ENCODE measurements at places on chromosomes 5 and 9.

- DNase-seq: no peak
These were observed 1092.5 kb upstream of the SEMA6A start for GRCh38 chr5:117667105-117667504.

DNA sequence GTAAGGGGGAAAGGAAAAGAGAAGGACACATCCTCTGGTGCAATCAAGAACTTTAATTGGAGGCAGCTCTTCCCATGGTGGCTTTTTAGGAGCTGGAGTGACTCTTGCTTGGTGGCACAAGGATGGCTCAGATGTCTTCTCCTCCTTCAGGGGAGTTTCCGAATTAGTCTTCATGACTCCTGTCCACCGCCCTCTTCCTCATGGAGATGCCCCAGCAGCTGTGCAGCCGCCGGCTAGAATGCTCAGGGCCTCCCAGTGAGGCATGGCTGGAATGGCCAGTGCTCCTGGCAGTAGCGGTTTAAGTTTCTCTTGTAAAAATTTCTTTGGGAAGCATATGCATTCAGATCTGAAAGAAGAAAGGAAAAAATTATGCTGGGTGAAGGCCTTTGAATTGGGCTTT, 8.8 kb upstream of the TEX53 start:
- DNase-seq: no peak

DNA sequence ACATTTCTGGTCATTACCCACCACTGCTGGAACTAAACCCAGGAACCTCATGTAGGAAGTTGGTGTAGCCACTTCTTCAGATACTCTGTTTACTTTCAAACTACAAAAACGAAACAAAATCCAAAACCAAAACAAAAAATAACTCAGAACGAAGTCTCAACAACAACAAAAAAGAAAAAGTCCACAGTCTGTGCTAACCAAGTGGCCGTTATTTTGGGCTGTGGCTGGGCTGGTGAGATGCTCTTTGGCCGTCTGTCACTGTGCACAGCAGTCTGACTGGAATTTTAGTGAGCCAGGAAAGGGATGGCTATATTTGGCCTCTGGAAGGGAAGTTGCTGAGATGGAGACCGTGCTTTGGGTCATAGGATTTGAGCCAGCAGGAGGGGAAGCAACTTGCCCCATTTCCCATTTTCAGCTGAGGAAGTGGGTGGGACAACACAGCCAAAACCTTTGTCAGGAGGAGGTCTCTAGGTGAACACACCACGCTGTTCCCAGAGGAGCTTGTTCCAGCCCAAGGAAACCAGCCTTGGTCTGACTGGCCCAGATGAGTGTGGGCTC, 334.1 kb downstream of the ZSWIM6 start:
- no peak for DNase-seq

GRCh38 chr9:122286764-122287163, 22.1 kb downstream of the MRRF start:
- DNase-seq: no peak

- no peak for DNase-seq
These were observed 1.5 kb upstream of the PBX3 start for GRCh38 chr9:125745682-125746016.

- no peak for DNase-seq
These were observed 23.8 kb upstream of the IQGAP2 start for GRCh38 chr5:76379316-76379715.

GRCh38 chr5:142082182-142082781, 26.3 kb upstream of the NDFIP1 start:
- no peak for DNase-seq

DNA sequence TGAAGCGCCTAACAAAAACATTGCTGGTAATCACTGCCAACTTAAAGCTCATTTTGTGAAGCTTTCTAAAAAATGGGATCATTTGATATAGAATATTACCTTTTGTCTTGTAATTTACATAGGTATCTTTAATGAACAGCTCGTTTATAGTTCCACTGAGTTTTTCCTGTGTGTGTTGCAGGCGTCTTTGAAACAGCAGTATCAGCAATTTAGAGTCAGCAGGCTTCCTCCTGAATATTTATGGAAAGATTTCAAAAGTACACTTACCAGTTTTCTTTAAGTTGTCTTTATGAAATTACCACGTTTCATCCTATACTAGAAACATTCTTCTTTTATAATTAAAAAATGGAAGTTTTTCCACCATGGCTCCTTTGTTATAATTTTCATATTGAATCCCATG, 140.3 kb upstream of the GRIN3A start:
- no peak for DNase-seq

- DNase-seq: no peak
These were observed 61.0 kb downstream of the GTF3C4 start for GRCh38 chr9:132731230-132731629.

DNA sequence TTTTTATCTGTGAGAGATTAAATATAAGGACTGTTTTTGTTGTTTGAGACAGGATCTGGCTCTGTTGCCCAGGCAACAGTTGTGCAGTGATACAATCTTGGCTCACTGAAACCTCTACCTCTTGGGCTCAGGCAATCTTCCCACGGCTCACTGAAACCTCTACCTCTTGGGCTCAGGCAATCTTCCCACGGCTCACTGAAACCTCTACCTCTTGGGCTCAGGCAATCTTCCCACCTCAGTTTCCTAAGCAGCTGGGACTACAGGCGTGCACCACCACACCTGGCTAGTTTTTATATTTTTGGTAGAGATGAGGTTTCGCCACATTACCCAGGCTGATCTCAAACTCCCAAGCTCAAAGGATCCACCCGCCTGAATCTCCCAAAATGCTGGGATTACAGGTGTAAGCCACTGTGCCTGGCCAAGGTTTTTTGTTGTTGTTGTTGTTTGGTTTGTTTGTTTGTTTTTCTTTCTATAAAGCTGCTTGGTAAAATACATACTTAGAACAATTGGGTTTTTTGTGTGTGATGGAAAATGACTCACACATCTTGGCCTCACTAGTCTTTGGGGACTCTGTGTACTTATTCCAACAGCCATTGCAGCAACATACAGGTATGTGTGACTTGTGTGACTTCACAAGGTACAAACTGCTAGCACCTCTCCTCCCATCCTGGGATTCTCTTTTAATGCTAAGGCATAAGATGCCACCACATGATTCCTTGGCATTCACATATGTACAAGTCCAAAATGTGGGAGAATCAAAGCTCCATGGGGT, 36.5 kb upstream of the RASA1 start:
- DNase-seq: no peak

DNA sequence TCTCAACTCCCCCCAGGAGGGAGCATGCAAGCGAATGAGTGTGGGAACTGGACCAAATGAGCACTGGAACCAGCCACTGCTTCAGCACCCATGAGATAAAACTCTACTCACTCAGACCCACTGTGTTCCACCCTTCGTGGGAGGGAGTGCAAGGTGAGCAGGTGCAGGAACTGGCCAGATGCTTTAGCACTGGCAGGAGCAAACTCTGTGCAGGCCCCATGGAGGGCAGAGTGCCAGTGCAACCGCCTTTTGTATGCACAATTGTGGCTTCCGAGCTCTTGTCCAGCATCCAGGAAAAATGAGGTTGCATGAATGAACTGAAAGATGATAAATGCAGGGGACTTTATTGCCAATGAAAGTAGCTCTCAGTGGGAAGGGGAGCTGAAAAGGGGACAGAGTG, 67.4 kb upstream of the CCDC112 start:
- no peak for DNase-seq

GRCh38 chr9:127283917-127284497, 19.4 kb downstream of the GARNL3 start:
- no peak for DNase-seq

- DNase-seq: no peak
These were observed 290.3 kb upstream of the SGCD start for GRCh38 chr5:156036640-156037039.

- DNase-seq: no peak
These were observed 27.0 kb upstream of the FRRS1L start for GRCh38 chr9:109193974-109194556.

DNA sequence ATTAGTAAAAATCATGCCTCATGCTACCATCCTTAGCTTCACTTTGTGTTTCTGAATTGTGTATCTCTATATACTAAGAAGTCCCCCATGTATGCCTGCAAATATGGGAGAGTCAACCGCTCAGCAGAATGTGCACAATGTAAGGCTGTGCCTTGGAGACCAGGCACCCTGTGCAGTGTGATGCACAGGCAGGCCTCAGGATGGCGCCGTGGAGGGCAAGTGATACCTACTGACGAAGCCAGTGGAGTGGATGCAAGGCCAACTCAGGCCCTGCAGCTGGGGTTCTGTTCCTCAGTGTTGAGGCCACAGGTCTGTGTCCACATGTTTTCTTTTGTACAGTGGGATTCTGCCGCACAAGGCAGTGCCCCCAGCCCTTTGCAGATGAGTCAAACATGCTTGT, 28.4 kb downstream of the SYK start:
- DNase-seq: no peak

DNA sequence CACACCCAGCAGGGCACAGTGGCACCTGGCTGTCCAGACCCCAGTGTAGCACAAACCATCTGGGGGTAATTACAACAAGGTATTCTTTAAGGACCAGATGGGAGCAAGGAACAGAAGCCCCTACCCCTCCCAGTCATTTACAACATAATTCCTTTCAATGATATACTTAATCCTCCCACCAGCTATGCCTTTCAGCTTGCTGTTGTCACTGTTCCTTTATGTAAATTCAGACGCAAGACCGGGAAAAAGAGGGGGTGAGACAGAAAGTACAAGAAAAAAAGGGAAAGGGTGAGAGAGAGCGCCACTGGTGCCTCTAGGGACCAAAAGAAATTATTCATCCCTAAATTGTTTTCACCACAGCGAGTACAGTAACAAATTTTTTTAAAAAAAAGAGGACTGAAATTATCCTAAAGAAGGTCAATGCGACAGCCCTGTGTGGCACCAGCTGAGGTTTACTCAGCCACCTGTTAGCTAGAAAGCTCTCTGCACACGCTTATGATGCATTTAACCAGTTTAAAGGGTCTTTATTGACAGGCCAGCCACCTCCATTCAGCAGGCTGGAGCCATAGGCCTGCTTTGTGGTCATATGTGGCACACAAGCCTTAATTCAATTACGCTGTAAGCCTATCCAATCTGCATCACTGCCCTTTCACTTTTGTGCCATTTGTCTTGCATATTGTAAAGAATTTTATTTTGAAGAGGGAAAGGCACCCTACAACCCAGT, 210.2 kb upstream of the ISL1 start:
- DNase-seq: no peak

DNA sequence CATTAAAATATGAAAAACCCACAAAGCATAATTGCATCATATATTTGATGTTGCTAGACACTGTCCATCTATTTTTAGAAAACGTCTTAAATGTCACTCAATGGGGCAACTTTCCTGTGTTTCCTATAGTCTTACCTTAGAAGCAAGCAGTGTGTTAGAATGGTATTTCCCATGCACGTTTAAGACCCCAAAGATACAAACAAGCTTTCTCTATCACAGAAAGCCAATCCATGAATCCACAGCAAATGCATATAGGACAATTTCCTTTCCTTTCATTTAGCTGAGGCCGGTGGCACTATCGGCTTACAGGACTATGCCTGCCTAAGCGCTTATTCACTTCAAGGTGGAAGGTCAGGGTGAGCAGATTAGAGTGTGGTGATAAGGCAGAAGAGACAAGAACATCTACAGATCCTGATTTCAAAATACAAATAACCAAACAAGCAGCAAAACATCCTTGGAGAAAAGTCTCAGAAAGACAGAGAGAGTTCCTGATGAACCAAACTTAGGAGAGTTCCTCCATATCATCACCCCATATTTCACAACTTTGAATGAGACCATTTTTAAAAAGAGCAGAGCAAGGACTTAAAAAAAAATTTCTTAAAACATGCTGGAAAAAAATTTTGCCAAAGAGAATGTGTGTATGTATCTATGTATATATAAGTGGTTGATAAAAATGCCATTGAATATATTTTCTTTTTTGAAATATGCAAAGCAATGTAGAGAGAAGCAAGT, 57.2 kb downstream of the MEF2C start:
- no peak for DNase-seq

DNA sequence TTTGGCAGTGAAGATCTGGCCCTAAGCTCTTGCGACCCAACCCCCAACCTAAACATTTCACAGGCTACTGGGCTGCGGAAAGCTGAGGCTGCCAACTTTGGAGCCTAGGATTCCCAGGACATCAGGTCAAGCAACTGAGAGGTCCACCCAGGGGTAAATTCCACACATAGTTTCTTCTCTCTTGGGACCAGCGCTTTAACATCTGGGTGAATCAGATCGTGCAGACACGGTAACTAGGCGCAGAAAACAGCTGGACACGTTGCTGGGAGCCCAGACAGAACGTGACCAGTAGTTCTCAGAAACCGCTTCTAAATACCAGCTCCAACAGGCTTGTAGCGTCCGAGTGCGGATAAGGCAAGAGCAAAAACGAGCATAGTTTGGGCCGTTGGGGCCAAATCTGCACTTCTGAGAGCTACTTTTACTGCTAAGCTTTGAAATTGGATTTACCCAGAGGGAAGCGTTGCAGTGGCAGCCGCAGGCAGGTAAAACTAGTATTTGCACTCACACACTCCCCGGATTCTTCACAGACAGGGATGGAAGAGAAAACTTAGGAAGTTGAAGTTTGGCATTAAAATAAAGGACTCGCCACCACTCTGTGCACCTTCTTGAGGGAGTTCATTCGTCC, 11.8 kb downstream of the ITGA1 start:
- DNase-seq: peak; percentile 60

GRCh38 chr5:94983861-94984535, 300.9 kb downstream of the MCTP1 start:
- DNase-seq: no peak

DNA sequence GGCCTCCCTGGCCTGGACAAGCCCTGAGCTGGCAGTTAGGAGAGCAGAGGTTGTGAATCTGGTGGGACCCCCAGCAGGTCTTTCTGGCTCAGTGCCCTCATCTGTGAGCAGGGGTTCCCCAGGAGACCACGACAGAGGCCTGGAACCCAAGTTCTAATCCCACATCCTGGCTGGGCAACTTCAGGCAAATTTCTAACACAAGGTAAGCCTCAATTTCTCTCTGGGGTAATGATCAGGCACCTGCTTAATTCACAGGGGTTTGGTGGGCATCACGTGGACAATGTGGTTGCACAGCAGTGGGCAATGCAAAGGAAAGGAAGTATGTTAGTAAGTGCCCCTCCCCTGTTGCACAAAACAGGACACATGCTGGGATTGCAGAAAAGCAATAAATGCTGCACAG, 1.9 kb upstream of the KCNIP1 start:
- DNase-seq: no peak

DNA sequence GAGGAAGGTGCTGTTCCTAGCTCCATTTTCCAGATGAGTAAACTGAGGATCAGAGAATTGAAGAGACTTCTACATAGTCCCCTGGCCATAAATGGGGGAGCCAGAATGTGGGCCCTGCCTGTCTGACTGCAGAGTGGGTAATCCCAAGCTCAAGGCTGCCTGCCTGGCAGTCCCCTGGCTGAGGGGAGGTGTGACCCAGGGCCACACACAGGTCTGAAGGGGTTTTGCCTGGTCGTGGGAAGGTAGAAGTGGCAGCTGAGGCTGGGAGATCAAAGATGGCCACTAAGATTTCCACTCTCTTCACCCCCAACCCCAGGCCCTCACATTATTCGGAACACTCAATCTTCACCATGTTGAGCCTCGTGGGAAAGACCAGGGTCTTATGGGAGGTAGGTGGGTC, 176.3 kb downstream of the MACROH2A1 start:
- no peak for DNase-seq

GRCh38 chr5:179836225-179837019, 15.7 kb downstream of the SQSTM1 start:
- no peak for DNase-seq

Measured in smooth muscle cell of the brain vasculature (primary cell).